ENCODE measurements at places on chromosomes 7 and 10. TPM values are rescaled to one million over a fixed set of nuclear protein-coding genes. Genes with fewer than 3 reads are reported as not detected.

The CNPY1 gene
- not detected for total RNA-seq

The GNG11 gene
- total RNA-seq: 66.1 TPM

The NUTM2D gene
- 0.75 TPM for total RNA-seq

The HOXA2 gene
- total RNA-seq: 1.8 TPM

The COL28A1 gene
- total RNA-seq: 0.12 TPM

The SHTN1 gene
- total RNA-seq: 27.6 TPM

The SAMD8 gene
- 32.9 TPM for total RNA-seq

The CASD1 gene
- total RNA-seq: 10.5 TPM

The DNAJC12 gene
- 53.7 TPM for total RNA-seq

GRCh38 chr7:69246758-69247157 lies 351.5 kb upstream of the AUTS2 start:
- no peak for DNase-seq

GRCh38 chr7:44978511-44979366 lies at the start of gene MYO1G:
TSS of gene MYO1G (minus strand) at chr7:44979015. CDS start at chr7:44978961, 54 bp downstream.
- no peak for DNase-seq

DNA sequence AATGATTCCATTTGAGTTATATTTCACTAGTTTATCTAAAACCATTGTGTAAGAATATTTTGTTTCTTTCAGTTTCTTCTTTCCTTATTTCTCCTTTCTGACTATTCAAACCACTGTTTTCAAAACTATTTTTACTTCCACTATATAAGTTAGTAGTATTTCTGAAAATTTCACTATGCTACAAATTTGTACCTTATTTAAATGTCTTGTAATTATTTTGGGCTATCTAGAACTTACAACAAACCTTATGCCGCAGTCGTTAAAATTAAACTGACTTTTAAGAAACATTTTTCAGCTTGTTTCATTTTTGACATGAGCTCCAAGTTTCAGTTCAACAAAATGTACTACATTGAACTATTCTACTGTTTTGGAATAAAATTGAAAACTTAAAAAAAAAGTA lies 1.8 kb downstream of the TFEC start:
- no peak for DNase-seq

- no peak for DNase-seq
Observed at GRCh38 chr7:113831556-113831955, 87.3 kb downstream of the PPP1R3A start.

DNA sequence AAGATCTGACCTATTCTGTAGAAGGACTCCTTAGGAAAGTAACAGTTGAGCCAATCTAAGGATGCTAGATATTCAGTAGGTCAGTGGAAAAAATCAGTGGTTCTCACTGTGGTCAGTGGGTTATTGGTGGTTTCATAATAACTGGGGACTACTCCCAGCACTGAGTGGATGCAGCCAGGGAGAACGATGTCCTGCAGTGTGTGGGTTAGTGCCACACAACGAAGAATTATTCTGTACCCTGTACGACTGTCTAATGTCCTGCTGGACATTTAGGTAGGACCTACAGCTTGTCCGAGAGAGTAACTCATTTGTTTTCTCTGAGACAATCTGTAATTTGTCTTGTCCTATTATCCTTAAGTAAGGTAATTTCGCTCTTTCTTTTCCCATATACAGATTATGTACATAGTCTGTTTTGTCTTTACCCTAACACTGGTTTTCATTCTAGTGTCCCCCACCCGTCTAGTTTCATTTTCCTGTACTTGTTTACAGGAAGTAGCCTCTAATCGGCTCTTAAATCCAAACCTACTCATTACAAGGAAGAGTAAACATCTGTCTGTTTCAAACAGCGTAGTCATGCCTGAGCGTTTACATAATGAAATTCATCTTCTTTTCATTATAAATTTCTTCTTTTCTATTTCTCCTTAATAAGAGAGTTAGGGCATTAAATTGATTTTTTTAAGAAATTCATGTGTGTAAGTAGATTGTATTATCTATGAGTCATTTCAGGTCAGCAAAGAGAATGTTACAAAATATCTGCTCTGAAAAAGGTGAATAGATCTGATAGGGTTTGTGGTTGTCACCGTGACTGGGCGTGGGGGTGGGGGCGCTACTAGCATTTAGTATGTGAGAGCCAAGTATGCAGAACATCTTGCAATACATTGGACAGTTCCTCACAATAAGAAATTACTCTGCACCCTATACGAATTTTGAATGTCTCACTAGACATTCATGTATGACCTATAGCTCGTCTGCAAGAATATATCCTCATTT lies 8.3 kb upstream of the ZC3HAV1L start:
- peak; percentile 36 for DNase-seq

GRCh38 chr7:127446842-127447241 lies 54.3 kb upstream of the ZNF800 start:
- no peak for DNase-seq

- no peak for DNase-seq
Observed at GRCh38 chr7:135317676-135318325, 84.2 kb downstream of the STRA8 start.

GRCh38 chr10:133049639-133050038 lies 38.1 kb upstream of the ADGRA1 start:
- DNase-seq: no peak

DNA sequence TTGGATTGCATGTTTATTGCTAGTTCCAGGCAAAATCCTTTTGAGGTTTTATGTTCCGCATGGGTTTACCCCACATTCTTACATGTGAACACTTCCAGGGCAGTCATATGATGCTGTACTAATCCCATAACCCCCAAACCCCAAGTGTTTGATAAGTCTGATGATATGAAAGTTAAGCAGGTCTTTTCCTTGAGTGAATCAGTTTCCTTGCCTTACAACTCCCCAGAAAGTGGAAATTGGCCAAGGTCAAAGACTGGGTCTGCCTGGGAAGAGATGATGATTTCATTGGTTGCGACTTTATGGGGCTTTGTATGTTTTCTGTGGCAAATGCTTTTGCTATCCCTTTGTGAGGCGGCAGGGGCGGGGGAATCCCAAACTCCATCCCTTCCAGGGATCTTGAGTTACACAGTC lies 24.7 kb downstream of the AFAP1L2 start:
- DNase-seq: no peak

DNA sequence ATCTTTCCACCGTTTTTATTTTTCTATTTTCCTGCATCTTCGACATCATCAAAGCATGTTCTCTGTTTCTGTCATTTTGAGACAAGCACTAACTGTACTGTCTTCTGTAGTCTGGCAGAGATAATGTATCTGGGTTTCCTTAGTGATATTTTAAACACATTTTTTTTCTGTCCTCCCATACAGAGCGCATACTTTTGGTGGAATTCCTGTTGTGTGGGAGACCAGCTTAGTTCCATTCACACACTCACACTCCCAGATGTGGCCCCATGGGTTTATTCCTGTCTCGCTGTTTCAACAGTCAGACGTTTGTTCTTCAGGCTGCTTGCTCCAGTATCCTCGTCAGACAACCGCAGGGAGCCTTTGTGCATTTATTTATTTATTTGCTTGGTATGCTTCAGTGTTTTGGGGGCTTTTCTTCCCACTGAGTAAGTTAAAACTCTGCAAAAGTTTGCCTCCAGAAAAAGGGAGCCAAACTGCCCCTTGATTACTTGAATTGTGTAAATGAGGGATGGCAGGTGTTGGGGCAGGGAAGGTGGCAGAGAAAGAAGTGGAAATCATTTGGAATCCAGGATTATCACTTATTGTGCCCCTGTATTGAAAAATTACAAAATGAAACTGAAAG lies 456.8 kb upstream of the KLF6 start:
- no peak for DNase-seq

DNA sequence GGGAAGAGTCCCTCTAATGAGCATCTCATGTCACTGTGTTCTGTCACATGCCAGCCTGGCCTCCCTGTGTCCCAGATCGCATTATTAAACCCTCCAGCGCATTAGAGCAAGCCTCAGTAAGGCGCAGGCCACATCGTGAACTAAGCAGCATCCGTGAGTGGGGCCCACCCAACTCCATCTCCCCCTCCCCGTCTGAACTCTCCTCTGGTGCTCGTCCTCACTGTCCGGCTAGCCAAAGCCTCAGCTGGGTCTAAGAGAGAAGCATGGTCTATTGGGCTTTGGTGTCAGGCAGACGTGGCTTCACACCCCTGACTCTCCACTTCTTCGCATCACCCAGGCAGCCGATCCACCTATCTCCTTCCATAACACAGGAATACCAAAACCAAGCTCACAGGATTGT lies 164.7 kb upstream of the LANCL2 start:
- no peak for DNase-seq

DNA sequence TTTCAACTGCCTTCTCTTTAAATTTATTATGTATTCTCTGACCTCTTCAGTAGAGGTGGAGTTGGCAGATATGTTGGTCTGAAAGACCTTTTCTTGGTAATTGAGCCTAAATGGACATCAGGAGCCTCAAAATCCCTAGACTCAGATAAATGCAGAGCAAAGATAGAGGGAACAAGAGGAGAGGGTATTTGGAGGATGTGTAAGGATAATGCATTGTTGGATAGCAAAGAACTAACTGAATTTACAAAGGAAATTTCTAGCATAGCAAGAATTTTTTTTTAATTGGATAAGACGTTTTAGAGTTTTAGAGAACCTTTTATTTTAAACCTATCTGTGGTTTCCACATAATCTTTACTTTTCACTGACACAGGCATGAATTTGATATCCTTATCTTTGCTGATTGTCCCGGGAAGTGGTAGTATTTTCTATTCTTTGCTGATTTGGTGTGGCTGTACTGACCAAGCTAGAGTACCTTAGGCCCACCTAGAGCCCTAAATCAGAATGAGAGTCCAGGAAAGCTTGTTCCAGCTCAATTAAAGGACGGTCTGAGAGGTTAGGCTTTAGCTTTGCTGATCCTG lies 91.3 kb downstream of the NRF1 start:
- no peak for DNase-seq

DNA sequence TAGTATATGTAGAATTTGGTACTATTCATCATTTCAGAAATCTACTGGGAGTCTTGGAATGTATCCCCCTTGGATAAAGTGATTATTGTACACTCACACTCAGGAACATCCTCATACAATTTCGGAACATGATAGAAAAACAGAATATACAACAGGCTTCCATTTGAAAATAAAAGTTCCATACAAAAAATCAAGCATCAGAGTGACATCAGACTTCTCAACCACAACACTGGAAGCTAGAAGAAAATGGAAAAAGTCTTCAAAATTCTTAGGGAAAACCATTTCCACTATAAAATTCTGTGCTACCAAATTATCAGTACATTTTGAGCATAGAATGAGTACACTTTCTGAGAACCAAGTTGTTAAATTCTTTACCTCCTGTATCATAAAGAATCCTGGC lies 8.8 kb downstream of the LYZL1 start:
- no peak for DNase-seq

DNA sequence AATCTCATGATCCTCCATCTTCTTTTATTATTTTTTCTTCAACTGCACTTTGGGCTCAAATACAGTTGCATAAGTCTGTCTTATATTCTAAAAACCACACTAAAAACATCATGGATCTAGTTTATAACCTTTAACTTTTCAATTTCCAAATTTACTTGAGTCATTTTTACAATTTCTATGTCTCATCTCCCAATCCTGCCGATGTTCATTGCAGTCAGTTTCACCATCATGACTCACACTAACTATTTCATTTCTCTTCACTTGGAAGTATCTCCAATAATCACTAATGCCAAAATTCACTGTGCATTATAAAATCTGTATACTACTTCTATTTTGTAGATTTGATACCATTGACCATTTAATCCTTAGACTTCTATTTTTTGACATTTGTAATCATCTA lies 806.9 kb upstream of the SORCS1 start:
- DNase-seq: no peak

- DNase-seq: no peak
Observed at GRCh38 chr7:33592718-33593117, 312.6 kb upstream of the BMPER start.

- DNase-seq: no peak
Observed at GRCh38 chr10:1100691-1101368, 44.6 kb downstream of the WDR37 start.

DNA sequence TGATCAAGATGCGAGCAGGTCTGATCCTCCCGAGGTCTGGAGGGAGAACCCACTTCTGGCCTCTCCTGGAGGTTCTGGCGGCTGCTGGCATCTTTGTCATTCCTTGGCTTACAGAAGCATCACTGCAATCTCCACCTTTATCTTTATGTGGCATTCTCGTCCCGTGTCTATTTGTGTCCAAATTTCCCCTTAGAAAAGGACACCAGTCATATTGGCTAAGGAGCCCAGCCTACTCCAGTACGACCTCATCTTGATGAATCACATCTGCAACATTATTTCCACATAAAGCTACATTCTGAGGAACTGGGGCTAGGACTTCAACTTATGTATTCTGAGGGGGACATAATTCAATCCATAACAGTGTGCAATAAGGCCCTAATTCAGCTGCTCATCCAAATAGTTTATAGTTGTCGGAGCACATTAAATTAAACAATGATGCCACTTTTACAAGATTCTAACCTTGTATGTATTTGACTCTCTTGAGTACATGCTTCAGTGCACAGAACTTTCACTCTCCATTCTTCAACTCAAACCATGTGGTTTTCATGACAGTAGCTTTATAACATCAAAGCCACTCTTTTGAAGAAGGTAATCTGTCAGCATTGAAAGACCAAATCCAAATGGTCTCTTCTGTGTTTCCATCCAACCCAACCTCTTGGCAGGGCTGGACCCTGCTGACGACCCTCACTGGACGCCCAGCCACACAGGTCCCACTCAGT lies 86.2 kb upstream of the DDC start:
- DNase-seq: no peak

DNA sequence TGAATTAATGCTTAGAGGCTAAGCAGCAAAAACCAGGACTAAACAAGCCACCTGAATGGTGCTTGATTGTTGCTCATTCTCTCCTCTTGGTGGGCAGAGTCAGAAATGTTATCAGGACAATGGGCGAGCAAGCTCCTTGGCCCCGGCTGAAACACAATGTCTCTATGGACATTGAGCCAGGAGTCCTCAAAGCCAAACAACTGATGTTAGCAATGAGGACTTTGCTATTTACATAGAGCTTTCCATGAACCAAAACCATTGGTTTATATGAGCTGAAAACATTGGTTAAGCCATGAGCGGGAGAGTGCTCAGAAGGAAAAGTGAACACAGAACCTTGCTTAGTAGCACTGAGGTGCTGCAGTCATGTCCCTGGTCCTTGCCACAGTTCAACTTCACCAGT lies 21.5 kb upstream of the NPVF start:
- no peak for DNase-seq

- no peak for DNase-seq
Observed at GRCh38 chr7:134829380-134829986, 50.0 kb downstream of the CALD1 start.
